ENCODE measurements at places on chromosomes 1 and 21. TPM values are rescaled to one million over a fixed set of nuclear protein-coding genes. Genes with fewer than 3 reads are reported as not detected.

Gene NMNAT2
- 3.1 TPM for total RNA-seq

Gene TTC22
- not detected for total RNA-seq

DNA sequence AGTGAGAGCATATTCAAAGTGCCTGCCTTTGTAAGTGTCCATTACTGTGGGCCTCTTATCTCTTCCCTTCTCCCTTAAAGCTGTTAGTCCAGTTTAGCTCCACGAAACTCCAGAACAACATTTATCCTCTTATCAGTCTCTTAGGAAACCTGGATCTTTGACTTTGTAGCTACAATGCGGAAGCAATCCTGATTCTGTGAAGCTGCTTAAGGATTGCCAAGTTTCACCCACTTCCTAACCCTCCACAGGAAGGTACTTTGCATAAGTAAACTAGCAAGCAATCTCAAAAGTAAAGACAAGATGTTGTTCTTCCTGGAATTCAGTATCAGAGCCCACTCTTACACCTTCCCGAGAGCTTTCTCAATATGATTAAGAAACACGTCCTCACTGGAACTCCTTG, 164.9 kb upstream of the USP25 start:
- no peak for DNase-seq

GRCh38 chr1:162554258-162554657, 7.3 kb upstream of the UAP1 start:
- no peak for DNase-seq

DNA sequence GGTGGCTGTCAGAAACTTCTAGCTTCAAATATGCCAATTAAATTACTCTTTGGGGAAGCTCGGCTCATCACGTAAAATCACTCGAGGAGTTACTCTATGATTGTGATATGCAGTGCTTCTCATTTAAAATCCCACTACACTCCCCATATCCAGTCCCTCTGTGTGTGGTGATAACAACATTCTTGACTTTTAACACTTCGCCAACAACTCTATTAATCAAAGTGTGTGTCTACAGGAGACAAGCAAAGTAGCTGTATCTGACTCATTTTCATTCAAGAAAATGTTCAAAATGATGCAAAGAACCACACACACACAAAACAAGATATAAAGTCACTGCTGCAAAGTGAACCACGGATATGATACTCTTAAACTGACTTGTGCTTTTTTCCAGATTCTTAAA, 341.3 kb downstream of the DSCAM start:
- no peak for DNase-seq

DNA sequence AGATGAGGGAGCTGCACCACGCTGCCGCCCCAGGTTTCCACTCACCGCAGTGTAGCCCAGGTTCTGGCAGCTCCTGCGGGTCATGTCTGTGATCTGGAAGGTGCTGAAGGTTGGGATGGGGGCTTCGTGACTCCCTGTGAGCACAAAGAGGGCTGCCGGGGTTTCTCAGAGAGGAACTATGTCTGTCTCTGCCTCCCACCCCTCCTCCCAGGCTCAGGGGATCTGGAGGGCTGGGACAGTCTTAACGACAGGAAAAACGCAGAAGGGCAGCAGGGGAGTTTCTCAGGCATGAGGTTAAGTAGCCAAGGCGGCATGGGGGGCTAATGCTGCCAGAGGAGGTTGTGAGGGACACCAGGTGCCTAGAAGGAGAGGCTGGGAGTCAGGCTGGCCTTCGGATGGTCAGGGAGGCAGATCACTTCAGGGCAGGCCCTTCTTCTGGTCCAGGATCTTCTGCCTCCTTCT, 656 bp downstream of the SH2D2A start:
- DNase-seq, result no peak

DNA sequence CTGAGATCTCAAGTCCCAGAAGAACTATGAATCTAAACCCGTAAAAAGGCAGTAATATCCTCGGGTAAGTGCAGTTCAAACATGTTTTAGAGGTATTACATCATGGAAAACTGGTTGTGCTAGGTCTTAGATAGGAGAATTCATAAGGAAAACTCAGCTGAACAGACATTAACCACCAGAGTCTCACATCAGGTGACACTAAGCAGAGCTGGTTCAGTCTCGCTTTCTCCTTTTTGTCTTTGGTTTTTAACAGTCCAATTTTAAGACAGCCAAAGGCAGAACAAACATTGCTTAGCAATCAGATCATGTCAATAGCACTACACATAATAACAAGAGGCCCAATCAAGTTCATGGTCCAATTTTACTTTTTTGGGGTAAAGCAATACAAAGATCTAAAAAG, 63.1 kb upstream of the MUTYH start:
- no peak for DNase-seq

DNA sequence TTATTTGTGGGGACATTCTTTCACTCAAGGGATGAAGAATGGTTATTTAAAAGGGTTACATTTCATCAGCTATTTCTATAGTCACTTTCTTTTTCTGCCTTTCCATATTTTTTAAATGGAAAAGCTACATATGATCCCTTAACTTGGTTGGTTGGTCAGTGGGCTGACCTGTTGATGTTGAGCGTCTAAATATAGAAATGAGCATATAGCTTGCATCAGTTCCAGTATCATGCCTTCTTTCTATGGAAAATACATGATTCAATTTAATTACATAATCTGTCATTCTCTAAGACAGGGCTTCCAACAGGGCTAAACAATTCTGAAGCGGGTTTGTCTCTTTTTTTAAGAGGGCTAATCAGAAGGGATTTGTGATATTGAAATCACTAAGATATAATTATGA, 40.6 kb downstream of the TYW3 start:
- no peak for DNase-seq

DNA sequence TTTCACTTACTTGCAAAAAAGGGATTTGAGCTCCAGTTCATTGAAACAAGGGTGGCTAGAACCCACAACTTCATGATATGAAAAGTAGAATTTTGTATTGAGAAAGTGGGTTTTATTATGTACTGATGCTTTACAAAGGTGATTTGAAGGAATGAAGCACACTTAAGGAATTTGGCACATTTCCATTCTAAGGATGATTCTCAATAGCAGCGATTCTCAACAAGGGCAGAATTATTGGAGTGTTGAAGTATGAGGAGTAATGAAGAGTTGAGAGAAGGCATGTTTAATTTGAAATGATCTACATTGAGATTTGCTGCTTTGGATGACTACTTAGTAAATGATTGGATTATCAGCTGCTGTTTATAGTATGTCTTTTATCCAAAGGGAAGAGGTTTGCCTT, 54.7 kb downstream of the FNBP1L start:
- no peak for DNase-seq

DNA sequence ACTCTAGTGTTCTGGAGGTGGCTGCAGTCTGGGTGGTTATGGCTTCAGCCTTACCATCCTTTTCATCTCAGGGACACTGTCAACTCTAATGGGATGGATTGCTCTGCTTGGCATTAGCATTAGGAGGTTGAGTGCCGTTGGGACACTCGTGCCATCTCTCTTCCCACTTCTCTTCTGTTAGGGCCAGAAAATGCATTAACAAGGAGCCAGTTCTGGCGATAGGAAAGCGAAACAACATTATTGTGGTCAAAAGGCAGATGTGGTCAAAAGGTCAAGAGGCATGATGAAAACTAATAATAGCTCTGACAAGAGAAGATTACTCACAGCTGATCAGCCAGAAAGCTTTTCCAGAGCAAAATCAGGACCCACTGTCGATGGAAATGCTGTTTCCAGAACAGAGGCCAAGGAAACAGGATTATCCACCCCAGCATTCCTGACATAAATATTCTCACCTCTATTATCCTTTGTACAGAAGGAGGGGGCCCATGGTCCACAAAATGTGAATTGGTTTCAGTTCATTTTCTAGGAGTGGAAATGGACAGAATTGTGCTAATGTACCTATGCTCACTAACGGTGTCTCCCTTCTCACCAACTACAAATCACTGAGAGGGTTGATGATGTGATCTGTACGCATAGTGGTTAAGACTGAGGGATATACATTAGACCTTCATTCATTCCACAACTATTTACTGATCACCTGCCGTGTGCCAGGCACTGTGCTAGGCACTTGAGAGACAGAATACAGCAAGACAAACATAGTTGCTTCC, 72.0 kb downstream of the ST6GALNAC5 start:
- DNase-seq, result peak; percentile 41

- peak; percentile 75 for DNase-seq
These were observed 17.1 kb downstream of the TTF2 start for GRCh38 chr1:117077267-117077666.

DNA sequence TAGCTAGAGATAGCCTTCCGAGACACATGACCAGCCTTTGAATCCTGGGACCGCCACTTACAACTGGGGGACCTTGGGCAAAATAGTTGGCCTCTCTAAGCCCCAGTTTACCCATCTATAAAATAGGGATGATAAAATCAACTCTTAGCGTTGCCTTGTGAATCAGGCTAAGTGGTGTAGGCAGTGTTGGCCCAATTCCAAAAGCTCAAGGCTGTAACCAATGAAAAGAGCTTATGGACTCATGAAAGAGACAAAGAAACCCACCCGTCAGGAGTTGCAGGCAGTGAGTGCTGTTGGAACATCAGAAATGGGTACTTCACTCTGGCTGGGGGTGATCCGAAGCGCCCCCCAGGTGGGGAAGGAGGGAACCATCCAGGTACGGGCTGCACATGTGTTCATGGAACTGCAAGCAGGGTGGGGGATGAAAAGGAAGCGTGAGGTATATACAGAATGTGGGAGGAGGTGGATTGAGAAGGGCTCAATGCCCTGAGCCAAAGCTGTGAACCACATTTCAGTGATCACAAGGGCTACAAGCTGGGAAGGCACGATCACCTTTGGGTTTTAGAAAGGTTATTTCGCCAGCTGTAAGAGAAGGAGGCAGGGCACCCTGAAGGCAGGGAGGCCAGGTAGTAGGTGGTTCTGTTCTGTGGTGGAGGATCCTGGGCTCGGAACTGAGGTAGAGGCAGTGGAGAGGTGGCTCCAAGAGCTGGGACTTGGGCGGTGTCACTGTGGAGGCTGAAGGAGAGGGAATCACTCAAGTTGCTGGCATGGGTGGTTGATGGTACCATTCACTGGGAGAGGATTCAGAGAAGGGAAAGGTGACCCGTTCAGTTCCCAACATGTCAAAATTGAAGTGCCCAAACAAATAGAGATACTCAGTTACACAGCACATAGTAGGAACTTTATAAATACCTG, 11.4 kb upstream of the KIAA1614 start:
- DNase-seq, result no peak

Measured in A172 (cell line).